ENCODE measurements at places on chromosomes 12 and 14.

GRCh38 chr12:63949902-63950301 is 105.4 kb downstream of the SRGAP1 start:
- DNase-seq, result no peak

- no peak for DNase-seq
Observed at GRCh38 chr12:103933237-103933636, 3.0 kb downstream of the HSP90B1 start.

DNA sequence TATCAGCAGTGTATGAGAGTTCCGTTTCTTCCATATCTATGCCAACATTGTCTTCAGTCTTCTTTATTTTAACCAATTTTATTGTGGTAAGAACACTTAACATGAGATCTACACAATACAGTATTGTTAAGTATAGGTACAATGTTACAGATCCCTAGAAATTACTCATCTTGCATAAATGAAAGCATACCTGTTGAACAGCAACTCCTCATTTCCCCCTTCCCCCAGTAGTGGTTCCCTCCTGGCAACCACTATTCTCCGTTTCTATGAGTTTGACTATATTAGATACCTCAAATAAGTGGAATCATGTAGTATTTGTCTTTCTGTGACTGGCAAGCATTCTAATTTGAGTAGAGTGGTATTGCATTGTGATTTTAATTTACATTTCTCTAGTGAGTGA is 150.5 kb downstream of the CRADD start:
- no peak for DNase-seq

DNA sequence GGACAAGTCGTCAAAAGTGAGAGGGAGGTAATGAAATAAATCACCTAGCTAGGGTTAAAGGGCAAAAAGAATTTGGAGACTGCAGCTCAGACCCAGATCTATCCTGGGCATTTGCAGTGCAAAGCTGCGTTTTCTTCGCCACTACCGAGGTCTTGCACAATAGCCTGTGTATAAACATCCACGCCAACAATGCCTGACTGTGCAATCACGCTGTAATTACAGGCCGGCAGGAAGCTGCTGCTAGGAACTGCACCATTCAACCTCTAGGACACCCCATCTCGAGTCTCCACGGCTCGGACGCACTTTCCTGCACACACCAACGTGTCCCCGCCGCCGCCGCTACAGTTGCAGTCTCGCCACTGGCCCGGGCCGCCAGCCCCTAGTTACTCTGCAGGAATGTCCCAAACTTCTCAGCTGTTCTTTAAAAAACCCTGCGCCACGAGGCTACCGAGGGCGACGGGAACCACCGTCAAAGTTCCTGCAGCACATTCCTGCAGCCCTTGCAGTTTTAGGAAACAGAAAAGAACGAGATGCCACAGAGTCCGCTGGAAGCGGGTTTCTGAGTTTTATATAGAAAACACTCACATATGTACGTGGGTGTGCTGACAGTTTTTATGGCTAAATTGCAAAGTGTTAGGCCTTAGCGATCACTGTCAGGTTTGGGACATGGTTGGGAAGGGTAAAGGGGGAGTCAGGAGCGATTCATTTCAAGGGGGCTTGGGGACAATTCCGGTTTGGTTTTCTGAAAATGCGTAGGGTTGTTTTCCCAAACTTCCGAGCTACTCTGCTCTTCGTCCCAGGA is 65.6 kb upstream of the PTGR2 start:
- DNase-seq, result no peak

- peak; percentile 36 for DNase-seq
Observed at GRCh38 chr12:14952299-14952921, 9.0 kb downstream of the ARHGDIB start.

GRCh38 chr14:86141966-86142365 is 612.0 kb downstream of the FLRT2 start:
- DNase-seq, result no peak

DNA sequence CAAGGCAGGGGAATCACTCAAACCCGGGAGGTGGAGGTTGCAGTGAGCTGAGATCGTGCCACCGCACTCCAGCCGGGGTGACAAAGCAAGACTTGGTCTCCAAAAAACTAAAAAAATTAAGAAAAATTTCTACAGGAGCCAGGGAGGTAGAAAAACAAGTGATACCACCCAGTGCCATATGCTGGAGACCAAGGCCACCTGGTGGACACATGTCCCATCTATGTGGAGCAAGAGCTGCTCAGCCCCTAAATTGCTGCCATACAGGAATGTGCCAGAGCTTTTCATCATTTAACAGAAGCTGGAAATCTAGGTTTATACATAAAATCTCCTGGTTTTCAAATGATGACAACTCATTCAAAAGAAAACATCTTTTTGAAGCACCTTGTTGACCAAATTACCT is 61.4 kb upstream of the ELK3 start:
- DNase-seq, result no peak

- no peak for DNase-seq
Observed at GRCh38 chr12:123094349-123095077, 56.4 kb downstream of the PITPNM2 start.

- DNase-seq, result no peak
Observed at GRCh38 chr12:65632131-65632855, 192.0 kb upstream of the HMGA2 start.

- DNase-seq, result no peak
Observed at GRCh38 chr12:129937426-129937825, 33.6 kb upstream of the TMEM132D start.

DNA sequence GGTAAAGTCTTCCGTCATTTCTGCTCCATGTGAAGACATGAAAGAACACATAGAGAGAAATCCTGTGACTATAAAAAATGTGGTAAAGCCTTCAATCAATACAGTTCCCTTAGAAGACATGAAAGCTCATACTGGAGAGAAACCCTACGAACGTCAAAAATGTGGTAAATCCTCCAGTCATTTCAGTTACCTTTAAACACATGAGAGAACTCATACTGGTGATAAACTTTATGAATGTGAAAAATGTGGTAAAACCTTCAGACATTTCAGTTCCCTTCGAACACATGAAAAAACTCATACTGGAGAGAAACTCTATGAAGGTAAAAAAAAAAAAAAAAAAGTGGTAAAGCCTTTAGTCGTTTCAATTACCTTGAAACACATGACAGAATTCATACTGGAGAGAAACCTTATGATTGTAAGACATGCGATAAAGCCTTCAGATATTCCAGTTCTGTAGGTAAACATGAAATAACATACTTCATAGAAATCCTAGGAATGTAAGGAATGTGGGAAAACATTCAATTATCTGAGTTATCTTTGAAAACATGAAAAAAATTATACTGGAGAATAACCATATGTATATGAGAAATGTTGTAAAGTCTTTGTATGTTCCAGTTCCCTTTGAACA is 60.4 kb downstream of the MAP4K5 start:
- DNase-seq, result no peak

DNA sequence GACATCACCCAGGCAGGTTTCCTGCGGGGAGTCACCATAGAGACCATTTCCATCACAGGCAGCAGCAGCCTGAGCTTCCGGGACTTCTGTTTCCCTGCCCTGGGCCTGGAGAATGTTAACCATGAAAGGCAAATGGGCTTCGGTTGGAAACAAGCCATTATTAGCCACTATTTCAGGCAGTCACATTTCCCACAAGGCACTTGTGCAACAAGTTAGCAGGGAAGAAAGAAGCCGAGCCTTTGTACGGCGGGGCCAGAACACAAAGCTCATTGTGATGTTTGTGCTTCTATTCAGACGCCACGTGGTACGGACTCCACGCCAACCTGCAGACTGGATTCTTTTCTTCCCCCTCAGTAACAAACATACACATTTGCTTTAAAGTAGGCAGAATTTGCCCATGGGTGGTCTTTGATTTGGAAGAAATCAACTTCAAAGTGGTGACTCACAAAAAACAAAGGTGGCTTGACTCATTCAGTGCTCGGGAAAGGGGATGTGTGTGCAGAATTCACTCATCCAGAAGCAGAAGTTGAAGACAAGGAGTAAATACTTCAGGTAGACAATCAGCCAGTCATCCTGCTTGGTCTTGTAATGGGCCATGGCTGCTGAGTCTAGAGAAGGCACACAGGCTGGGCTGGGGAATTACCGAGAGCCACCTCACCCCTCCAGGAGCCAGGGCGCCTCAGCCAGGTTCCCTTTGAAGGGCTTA is 154.2 kb upstream of the PRMT8 start:
- DNase-seq, result no peak

DNA sequence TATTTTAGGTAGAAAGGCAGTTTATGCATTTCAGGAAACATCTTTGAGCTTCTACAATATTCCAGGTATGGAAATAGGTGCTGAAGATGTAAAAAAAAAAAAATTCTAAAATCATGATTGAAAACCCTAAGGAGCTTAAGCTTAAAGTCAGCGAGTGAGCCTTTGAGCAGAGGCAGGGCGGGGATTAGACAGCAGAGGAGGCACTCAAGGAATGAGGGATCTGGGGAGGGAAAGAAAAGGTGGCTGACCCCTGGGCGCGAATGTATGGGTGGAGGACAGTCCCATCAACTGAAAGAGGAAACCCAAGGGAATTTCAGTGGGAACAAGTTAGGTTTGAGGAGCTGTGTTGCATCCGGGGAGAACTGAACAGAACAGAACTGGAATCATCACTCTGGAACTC is 6.4 kb upstream of the PTMS start:
- DNase-seq, result no peak

GRCh38 chr12:130872179-130873096 is 572 bp downstream of the RAN start:
- DNase-seq, result peak; percentile 37

DNA sequence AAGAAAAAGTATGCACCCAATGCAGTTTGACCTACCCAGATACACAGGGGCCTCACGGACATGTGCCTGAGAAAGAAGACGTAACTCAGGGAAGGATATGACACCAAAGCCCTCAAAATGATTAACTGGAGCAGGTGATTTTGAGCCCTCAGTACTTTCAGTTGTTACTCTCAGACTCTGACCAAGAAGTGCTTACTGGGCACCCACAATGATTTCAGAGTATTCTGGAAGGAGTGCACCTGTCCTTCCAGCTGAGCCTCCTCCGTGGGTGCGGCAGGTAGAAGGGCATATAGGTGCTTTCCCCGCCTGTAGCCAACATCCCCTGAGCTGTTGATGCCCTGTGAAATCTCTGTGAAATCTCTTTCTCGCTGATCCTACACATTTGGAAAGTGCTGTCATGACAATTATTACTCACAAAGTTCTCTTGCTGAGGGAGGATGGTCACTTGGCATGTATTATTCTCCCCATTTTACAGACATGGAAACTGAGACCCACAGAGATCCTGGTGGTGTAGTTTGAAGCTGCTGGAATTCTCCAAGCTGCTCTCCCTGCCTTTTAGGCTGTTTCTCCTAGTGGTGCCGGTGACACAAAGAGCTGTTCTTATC is 154.3 kb upstream of the CCND2 start:
- DNase-seq, result no peak

- DNase-seq, result no peak
Observed at GRCh38 chr14:64692986-64693809, 11.0 kb upstream of the PLEKHG3 start.

- DNase-seq, result no peak
Observed at GRCh38 chr14:104942586-104942985, 17.9 kb downstream of the PLD4 start.

GRCh38 chr14:24037658-24038037 is 14.2 kb upstream of the CARMIL3 start:
- DNase-seq, result peak; percentile 73

GRCh38 chr14:96038558-96038919 is 623 bp upstream of the C14orf132 start:
- no peak for DNase-seq

- DNase-seq, result no peak
Observed at GRCh38 chr14:78107166-78107565, 63.0 kb upstream of the NRXN3 start.

GRCh38 chr12:99386907-99387306 is 260.6 kb upstream of the GARIN6 start:
- DNase-seq, result peak; percentile 32

- no peak for DNase-seq
Observed at GRCh38 chr14:104879983-104880565, 15.0 kb downstream of the CEP170B start.

Data from NCI-H446 (cell line).